ENCODE measurements at places on chromosomes 1 and 21.

GRCh38 chr1:68111519-68112436, 61.4 kb upstream of the DIRAS3 start:
- DNase-seq: no peak

- DNase-seq: no peak
These were observed 58.2 kb downstream of the DUSP10 start for GRCh38 chr1:221683681-221684080.

GRCh38 chr21:25528515-25528914, 78.8 kb downstream of the MRPL39 start:
- no peak for DNase-seq

- no peak for DNase-seq
These were observed 148.8 kb downstream of the ZBTB18 start for GRCh38 chr1:244199902-244200301.

DNA sequence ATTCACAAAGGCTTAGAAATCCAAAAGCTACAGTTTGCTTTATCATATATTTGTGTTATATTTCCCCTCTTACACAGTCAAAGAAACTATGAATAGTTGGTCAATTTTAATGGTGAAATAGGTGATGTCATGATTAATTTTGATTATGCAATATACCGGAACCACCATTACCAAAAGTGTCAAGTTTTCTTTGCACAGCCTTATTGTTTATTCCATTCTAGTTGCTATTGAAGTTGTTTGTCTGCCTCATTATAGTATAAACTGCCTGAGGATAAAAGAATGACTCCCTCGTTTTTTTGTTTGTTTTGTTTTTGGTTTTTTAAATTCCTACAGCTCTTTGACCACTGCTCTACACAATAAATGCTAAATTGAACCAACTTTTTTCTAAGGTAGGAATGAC, 690.6 kb upstream of the ZP4 start:
- DNase-seq: no peak

DNA sequence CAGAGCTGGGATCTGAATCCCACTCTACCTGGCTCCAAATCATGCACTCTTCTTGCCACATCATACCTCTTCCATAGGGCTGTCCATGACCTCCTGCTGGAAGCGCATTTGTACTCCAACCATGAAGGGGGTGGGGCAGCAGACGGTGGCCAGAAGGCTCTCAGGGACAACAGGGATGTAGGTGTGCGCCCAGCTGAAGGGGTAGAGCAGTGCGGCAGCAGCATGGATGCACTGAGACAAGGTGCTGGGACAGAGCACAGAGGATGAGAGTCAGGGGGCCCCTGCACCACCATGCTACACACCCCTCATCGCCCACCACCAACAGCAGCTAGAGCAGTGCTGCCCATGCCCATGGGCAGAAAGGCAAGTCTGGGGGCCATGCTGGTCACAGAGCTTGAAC, 8.4 kb downstream of the DENND2D start:
- no peak for DNase-seq

DNA sequence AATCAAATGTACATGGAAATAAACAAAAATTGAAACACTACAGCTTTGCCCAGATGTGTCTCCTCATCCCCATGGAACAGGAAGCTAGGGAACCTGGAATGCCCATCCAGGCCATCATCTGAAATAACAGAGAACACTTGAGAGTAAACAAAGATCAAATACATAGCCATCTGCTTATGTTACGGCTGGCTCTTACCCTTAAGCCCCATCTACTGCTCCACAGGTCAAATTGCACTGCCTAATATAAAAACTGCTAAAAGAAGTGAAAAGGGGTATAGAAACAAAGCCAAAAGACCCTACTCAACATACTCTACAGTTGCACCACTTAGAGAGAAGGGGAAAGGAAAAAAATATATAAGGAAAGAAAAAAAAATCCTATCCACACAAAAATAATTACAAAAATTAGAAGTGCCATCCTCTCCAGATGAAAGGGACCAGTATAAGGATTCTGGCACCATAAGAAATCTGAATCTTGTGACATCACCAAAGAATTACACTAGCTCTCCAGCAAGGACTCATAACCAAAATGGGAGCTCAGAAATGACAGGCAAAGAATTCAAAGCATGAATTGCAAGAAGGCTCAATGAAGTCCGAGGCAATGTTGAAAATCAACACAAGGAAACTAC, 26.9 kb downstream of the OR6Y1 start:
- DNase-seq: no peak

- DNase-seq: no peak
These were observed 254.8 kb upstream of the VAMP3 start for GRCh38 chr1:7516341-7516740.

DNA sequence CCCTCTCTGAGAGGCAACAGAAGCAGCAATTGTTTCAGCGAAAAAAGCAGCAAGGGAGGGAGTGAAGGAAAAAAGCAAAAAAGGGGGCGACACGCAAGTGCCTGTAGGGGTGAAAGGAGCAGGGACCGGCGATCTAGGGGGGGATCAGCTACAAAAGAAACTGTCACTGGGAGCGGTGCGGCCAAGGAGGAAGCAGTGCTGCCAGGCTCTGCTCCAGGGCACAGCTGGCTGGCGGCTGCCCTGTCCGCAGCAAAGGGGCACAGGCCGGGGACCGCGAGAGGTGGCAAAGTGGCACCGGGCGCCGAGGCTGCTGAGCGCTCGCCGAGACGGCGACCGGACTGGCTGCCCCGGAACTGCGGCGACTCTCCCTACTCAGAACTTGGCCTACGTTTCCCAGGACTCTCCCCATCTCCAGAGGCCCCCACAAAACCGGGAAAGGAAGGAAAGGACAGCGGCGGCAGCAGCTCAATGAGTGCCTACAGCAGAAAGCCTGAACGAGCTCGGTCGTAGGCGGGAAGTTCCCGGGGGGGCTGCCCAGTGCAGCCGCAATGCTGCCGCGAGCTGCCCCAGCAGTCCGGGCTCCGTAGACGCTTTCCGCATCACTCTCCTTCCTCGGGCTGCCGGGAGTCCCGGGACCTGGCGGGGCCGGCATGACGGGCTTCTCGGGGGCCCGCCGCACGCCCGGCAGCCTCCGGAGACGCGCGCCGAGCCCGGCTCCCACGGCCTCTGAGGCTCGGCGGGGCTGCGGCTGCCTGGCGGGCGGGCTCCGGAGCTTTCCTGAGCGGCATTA, 1.0 kb upstream of the CDKN2C start:
- peak; percentile 8 for DNase-seq

DNA sequence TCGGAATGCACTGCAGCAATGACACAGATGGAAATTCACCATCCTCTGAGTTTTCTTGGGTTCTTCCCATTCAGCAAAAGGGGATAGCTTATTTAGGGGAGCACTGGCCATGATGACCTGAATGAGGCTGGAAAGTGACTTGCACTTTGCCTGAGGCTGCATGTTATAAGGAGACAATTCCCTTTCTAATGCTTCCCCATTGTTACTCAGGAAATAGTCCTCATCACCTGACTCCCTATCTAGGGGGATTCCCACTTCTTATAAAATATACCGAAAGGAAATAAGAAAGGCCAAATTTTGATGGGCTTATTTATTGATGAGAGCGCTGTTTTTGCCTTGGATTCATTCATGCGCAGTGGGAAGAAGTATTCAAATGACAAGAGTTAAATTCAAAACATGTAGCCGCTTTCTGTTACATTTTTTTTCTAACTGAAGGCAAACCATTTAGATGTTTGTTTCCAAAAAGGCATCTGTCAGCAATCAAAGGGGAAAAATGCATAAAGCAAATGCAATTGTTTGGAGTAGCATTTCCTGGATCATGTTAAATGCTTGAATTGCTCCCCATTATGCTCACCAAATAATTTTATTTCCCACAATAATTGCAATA, 220.3 kb upstream of the NFIA start:
- DNase-seq: no peak

DNA sequence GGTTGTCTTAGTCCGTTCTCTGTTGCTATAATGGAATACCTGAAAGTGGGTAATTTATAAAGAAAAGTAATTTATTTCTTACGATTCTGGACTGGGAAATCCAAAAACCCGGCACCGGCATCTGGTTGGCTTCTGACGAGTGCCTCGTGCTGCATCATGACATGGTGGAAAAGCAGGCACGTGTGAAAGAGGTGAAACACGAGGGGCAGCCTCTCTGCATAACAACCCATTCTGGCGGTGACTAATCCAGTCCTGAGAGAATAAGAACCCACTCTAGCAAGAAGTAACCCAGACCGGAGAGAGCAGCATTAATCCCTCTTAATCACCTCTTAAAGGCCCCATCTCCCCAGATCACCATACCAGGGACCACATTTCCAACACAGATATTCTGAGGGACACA, 2.7 kb upstream of the EDEM3 start:
- no peak for DNase-seq

DNA sequence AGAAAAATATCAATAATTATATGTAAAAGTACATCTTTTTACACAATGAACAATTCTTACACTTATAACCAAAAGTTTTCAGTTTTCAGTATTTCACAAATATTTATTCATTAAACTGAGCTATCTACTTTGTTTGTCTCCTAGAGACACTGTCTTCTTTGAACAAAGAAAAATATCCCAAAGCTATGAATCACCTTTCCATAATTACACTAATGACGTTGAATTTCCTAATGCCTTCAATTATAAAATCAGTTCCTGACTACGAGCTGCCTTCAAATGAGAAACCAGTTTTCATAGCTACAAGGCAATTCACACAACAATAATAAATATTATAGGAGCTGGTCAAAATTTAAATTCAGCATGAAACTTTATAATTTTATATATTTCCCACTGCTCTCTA, 201.8 kb upstream of the BRINP3 start:
- no peak for DNase-seq

GRCh38 chr1:213982289-213982671, 5.5 kb upstream of the PROX1 start:
- DNase-seq: no peak

- no peak for DNase-seq
These were observed 45.7 kb downstream of the CAPN9 start for GRCh38 chr1:230792691-230793462.

GRCh38 chr1:203756036-203756435, 8.9 kb upstream of the LAX1 start:
- DNase-seq: no peak

GRCh38 chr1:96973605-96974004, 252.0 kb downstream of the PTBP2 start:
- DNase-seq: no peak

DNA sequence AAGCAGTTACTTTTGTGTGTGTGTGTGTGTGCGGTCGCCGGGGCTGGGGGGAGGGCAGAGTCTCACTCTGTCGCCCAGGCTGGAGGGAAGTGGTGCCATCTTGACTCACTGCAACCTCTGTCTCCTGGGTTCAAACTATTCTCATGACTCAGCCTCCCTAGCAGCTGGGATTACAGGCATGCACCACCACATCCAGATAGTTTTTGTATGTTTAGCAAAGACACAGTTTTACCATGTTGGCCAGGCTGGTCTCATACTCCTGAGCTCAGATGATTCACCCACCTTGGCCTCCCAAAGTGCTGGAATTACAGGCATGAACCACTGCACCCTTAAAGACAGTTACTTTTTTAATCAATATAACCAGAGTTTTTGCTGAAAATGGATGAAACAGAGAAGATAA, 207.0 kb downstream of the PTPRC start:
- DNase-seq: no peak

DNA sequence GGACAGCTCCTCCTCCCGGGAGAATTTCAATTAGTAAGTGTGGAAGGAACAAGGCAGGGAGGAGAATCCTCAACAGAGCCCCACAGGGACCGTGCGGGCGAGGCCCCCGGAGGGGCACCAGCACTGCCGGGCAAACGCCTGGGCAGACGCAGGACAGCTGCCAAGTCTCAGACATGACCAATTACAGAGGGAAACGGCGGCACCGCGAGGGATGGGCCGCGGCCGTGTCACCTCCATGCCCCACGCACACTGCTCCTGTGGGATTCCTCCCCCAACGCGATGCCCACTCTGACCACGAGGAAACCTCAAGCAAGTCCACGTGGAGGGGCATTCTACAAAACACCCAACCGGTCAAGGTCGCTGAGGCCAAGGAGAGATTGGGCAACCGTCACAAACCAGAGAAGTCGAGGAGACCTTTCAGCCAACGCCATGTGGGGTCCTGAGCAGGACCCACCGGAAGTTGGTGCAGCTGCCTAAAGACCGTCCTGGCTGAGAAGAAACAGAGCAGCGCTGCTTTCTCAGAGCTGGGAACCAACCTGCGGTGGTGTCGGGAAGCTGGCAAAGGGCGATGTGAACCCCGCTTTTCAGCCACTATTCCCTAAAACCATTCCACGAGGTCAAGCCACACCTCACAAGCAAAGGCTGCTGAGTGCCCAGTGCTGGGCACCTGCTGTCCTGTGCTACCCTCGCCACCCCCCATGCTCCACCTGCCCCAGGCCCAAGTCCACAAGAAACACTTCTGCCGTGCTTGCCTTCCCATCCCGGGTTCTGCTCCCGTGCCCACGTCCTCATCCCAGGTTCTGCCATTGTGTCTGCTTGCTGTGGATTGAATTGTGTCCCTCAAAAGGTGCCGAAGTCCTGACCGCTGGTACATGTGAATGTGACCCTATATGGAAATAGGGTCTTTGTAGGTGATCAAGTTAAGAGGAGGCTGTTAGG, 1.4 kb upstream of the KRTAP10-4 start:
- no peak for DNase-seq

DNA sequence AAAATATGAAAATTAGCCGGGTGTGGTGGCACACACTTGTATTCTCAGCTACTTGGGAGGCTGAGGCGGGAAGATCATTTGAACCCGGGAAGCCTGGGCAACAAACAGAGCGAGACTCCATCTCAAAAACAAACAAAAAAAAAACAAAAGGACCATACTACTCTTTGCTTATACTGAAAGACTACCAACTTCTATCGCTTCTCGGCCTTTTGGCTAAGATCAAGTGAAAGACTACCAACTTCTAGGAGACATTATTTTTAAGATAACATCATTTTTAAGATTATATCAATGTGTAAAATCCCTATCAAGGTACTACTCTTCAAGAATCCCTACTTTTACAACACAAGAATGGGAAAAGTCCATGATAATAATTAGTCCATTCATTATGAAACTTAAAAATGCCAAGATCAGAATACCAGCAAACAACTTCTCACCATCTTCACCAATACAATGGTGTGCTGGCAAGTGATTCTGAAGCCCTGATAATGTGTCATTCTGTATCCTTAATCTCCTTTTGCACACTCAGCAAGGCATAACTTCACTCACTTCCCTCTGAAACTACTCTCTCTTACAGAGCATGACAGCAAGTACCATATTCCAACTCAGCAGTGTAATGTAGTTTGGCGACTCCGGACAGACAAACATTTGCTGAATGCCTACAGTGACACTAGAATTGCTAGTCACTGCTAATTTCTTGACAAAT, 1.7 kb downstream of the PTP4A2 start:
- DNase-seq: no peak

GRCh38 chr1:57134803-57135202, 169.0 kb upstream of the C8B start:
- DNase-seq: no peak

Data from stimulated activated CD8-positive, alpha-beta memory T cell treated with anti-CD3 and anti-CD28 coated beads, Interleukin-15, amount 100 ng/mL, for 24 hours (primary cell).